CD8-positive, alpha-beta T cell (primary cell): ENCODE measurements at places on chromosomes 3 and 15. TPM values are rescaled to one million over a fixed set of nuclear protein-coding genes. Genes with fewer than 3 reads are reported as not detected.

DNA sequence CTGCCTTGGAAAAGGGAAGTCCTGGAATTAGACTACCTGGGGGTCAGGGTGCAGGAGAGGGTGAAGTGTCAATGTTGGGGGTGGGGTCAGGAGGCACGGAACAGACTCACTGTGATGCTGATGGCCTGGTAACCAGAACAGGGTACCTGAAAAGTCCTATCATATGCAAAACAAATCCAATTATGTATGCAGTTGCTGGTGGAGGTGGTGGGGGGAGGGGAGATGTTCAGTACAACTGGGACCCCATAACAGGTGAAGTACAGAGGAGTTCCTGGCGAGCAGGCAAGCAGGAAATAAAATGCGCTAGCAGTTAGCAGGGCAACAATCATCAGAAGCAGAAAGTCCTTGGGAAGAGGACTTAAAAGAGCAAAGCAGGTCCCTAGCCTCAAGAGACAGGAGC, 4.2 kb upstream of the KATNBL1 start:
- no peak for DNase-seq

GRCh38 chr3:139131951-139132350, 87.3 kb upstream of the PRR23C start:
- DNase-seq: no peak

DNA sequence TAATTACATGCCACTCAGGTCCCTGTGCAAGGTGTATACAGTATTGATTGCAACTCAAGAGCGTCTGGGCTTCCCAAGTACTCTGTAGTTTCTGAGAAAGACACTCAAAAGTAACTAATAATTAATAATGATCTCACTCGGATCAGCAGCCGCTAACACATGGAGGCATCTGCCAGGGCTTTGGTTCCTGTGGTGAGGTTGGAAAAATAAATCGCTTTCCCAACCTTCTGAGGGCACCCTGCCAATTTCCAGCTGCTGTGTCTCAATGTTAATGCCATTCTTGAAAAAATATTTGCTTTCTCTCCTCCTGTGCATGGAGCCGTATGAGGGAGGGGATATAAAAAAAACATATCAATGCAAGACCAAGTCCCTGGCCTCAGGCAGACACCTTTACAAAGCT, 116.5 kb upstream of the SLC2A2 start:
- DNase-seq: no peak

DNA sequence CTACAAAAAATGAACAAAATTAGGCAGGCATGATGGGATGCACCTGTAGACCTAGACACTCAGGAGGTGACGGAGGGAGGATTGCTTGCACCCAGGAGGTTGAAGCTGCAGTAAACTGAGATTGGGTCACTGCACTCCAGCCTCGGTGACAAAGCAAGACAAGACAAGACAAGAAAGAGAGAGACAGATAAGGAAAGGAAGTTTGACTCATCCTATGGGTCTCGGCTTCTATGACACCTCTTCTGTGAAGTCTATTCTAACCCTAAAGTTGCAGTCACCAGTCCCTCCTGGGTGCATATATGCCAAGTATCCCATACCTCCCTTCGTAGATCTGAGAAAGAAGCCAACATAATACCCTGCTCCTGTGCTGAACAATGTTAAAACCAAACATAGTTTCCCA, 7.9 kb upstream of the ZMAT3 start:
- DNase-seq: no peak

GRCh38 chr15:90080818-90081393, 21.4 kb downstream of the IDH2 start:
- DNase-seq: no peak

DNA sequence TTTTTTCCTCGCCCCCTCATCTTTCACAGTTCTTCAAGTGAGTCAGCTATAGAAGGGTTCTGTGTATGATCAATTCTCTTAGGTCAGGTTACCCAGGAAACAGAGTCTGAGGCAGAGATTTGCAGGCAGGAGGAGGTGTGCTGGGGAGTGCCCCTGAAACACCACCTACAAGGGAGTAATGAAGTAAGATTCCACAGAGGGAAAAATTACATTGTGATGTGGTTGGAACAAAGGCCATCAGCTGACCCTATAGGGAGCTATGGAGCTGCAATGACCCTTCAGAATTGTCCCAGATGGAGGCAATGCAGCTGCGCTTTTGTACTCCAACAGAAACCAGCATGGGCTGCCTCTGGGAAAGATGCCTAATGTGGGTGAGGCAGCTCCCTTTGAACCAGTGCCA, 142.2 kb upstream of the CNTN3 start:
- DNase-seq: no peak

DNA sequence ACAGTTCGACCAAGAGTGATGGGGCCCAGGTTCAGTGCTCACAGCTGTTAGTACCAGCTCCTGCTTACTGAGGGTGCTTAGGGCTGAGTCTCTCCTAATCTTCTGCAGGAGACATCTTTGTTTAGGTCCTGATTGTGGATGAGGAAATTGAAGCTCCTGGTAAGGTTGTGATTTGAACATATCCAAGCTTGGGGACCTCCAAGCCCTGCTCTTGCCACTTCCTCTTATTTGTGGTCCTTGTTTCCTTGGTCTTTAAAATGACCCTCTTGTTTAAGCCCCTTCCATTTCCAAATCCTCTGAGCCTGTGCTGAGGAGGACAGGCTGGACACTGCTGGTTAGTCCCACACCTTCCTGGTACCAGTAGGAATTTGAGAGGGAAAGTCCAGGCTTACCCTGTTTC, 87.0 kb downstream of the EEFSEC start:
- DNase-seq: no peak

GRCh38 chr3:116445311-116445841, at the start of gene LSAMP:
TSS of gene LSAMP (minus strand) at chr3:116445487.
- no peak for DNase-seq

DNA sequence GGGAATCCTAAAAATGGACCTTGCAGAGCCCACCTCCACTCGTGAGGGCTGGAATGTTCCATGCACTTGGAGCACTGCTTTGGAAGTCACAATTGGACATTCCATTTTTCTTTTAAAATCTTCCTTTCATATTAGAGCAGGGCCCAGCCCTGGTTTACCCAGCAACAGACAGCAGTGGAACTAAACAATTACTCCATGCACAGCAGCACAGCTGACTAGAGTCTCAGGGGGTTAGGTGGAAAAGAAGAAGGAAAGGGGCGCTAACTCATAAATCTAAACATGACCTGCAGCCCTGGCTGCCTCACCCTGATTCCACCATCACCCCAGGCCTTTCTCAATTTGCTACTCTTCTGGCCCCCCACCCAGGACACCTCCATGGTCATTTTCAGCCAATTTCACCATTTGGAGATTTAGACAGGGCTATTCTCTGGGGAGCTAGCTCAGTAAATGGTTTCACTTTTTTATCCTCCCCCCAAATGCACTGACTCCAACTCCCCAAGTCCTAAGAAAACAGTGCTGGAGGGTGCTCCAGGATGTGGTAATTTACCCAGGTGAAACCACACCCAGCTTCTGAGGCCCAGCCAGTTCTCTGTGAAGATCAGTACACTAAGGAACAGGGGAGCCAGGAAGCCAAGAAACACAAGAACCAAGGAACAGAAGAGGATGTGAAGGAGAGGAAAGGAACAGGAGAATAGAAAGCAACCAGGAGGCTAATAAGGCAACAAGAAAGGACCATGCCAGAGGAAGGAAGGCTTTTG, 1.6 kb upstream of the LRRC31 start:
- no peak for DNase-seq

- no peak for DNase-seq
Observed at GRCh38 chr15:94626949-94627348, 395.6 kb downstream of the MCTP2 start.

DNA sequence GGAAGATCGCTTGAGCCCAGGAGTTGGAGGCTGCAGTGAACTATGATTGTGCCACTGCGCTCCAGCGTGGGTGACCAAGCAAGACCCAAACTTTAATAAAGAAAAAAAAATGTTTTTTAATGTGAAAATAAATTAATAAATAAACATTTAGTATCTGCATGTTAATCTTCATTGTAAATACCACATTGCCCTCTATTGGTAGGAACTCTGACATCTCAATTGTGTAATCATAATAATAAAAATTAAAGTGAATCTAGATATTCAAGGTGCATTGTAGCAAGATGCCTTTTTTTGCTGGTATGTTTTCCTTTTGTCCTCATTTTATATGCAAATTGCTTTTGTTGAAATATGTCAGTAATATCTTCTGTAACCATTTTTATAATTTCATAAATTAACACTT, 95.0 kb upstream of the LIMD1 start:
- DNase-seq: no peak

GRCh38 chr3:149658744-149659497, 1.1 kb upstream of the WWTR1 start:
- no peak for DNase-seq

GRCh38 chr3:149162007-149162406, 32.6 kb downstream of the HPS3 start:
- no peak for DNase-seq

- no peak for DNase-seq
Observed at GRCh38 chr3:186901135-186901734, 29.1 kb upstream of the ST6GAL1 start.

GRCh38 chr3:24052446-24052845, 107.4 kb downstream of the NR1D2 start:
- DNase-seq: no peak

DNA sequence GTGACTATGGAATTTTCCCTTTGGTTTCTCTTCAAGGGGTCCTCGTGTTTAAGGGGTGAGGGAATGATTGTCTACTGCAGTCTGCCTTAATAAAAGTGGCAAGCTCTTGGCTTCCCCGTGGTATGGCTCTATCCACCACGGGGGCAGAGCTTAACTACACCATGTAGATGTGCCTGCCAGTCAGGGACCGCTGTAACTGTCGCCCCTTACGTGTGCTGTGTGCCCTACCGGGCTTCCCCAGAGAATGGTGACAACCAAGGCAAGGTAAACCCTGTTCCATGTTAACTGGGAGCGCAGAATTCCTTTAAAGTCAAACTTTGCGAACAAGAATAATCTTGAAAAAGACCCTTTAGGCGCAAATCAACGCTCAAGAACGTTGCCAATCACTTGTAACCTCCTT, 966 bp upstream of the C3orf80 start:
- DNase-seq: no peak

- no peak for DNase-seq
Observed at GRCh38 chr3:10993729-10994065, 1.1 kb downstream of the SLC6A1 start.

The C3orf70 gene
- total RNA-seq: not detected

The PPM1L gene
- 2.9 TPM for total RNA-seq

The C3orf52 gene
- total RNA-seq: 0.78 TPM

The GRK7 gene
- 0.16 TPM for total RNA-seq

The SNTN gene
- not detected for total RNA-seq

The LPP gene
- total RNA-seq: 37.0 TPM

The PDCD6IP gene
- 84.7 TPM for total RNA-seq

The ZDHHC23 gene
- 4.7 TPM for total RNA-seq
